ENCODE measurements at places on chromosomes 16 and 17.

DNA sequence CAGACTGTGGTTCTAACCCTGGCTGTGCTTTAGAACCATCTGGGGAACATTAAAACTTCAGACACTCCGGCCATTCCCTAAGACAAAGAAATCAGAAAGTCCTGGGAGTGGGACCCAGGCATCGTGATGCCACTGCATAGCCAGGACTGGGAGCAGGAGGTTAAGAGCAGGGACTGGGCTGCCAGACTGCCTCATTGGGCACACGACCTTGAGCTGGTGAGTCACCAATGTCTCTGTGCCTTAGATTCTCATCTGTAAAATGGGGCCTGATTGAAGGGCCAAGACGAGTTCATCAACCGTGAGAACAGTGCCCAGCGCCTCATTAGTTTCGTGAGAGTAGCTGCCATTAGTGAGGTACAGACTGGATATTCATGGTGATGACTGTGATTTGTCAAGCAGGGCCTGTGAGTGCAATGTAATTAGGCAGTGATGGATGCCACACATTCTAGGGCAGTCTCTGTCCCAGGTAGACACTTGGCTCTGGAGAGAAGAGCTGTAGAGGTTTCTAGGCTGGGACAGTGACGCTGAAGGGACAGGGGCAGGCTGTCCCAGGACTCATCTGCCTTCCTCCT is 196.8 kb downstream of the NTN1 start:
- DNase-seq = no peak

DNA sequence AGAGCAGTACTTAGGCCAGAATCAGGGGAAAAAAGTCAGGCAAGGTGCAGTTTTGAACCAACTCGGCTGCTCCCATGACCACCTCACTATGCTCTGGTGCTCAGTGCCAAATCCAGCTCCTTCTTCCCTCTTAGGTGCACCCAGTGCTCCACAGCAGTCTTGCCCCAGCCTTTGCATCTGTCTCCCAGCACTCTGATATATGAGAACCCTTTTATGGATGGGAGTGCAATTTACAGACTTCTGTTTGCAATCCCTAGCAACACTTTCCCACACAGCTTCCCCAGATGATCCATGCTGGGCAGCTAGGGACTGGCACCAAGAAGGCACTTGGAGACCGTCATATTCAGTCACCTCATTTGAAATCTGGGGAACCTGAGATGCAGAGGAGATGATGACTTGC is 267.9 kb upstream of the CCL2 start:
- no peak for DNase-seq

DNA sequence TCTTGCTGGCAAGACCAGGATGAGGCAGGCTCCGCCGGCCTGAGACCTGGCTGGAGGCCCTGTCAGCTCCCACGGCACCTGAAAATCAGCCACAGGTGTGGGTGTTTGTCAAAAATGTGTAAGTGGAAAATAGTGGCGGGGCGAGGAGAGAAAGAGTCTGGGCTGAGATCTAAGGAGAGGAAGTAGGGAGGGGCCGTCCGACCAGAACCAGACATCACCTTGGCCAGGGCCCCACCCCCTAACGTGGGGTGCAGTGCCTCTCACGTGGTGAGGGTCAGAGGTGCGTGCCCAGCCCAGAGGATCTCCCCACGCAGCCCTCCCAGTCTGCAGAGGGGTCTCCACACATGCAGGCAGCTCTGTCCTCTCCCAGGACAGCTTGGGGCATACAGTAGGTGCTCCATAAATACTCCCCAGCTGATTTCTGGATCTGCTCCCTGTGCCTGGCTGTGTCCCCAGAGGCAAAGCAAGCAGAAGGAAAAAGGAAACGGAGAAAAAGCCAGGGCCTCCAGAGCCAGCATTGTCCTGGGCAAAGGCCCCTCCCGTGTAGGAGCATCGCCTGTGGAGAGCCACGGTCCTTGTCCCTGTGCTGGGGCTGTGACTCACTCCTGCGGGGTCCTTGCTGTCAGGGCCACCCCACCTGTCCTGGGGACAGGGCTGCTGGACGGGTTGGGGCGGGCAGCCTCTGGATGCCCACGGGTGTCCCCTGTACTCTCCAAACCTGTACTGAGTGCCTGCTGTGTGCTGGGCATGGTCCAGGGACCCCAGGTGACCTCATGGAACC is 16.7 kb downstream of the ZFPM1 start:
- DNase-seq = no peak

- no peak for DNase-seq
These were observed 1.7 kb downstream of the TTC19 start for GRCh38 chr17:16001226-16001897.

DNA sequence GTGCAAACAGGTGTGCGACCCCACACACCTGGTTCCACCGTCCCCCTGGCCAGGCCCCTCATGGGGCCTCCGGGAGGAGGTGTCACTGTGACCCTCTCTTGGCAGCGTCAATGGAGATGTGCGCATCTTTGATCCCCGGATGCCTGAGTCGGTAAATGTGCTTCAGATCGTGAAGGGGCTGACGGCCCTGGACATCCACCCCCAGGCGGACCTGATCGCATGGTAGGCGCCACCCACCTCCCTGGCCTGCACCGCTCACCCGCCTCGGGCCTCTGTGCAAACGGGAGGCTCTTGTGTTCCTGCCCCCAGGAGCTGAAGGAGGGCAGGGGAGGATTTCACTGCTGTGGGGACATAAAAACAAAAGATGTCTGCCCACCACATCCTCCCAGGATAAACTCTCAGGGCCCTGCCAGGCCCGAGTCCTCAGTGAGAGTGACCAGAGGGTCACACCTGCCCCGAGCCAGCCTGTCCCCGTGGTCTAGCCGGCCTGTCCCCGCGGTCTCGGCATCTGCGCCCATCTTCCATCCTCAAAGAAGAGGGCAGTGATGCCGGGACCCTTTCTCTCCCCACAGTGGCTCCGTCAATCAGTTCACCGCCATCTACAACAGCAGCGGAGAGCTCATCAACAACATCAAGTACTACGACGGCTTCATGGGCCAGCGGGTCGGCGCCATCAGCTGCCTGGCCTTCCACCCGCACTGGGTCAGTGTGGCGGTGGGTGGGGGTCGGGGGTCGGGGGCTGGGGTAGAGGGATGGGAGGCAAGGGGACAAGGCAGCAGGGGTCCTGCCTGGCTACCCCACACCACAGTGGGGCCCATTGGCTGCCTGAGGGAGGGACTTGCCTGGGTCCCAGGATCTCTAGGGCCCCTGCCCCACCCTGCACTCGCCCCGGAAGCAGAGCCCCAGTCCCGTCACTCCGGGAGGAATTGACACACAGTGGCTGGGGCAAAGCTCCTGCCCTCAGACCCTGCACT is 29.0 kb upstream of the CHMP6 start:
- DNase-seq = no peak

DNA sequence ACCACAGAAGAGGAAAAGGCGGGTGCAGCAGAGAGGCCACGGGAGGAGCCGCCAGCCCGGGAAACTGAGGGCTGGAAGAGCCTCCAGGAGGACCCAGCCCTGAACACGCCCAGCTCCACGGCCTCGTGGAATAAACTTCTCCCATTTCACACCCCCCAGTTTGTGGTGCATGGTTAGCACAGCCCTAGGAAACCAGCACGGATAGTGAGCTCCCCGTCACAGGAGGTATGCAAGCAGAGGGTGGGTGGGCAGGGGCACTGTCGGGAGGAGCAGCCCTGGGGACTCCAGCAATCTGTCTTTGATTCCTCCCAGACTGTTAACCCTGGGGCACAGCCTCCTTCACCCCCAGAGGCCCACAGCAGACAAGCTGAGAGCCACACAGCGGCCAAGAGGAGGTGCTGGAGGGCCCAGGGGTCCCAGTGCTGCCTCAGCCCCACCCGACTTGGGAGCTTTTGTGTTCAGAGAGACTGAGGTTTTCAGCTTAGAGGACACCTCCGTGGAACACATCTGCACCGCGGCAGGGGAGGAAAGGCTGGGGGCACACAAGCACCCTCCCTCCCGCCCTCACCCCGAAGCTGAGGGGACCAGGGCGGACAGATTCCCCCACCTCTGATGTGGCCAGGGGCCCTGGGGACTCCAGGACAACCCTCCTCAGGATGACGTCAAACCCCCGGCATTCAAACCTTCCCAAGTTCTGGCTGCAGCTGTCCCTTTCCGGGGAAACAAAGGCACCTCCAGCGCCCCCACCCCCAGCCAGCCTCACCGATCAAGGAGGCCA is 1.7 kb upstream of the IL17C start:
- DNase-seq = no peak

GRCh38 chr16:49129935-49130334 is 151.7 kb downstream of the CBLN1 start:
- DNase-seq = no peak

- DNase-seq = no peak
These were observed 29.4 kb downstream of the AP2B1 start for GRCh38 chr17:35616536-35616935.

GRCh38 chr16:81473558-81473957 is 28.9 kb downstream of the CMIP start:
- DNase-seq = no peak

DNA sequence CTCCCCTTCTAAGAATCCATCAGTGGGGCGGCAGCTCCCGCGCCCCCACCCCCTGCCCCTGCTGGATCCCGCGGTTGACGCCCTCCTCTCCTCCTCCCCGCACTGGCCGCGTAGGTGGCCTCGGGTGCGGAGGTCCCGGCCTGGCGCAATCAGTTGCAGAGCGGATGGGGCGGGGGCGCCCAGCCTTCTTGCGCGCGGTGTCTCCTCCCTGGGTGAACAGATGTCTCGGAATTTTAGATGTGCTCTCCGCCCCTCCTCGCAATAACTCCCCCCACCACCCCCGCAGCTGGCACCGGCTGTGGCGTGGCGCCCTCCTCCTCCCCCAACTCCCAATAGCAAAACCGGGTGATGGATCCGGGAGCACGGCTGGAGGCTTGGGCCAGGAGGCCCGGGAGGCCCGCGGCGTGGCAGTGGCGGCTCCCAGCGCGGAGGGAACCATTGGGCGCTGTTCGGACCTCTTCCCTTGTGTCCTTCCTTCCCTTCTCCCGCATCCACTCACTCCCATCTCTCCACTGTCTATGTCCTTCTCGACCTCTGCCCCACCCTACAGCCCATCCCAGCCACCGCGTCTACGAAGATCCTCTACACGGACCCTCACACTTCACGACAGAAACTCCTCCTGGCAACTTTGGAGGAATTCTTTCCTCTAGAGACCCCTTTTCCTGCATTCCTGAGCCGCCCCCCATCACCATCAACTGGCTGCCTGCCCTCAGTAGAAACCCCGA is 11.0 kb downstream of the NEUROD2 start:
- DNase-seq = no peak

DNA sequence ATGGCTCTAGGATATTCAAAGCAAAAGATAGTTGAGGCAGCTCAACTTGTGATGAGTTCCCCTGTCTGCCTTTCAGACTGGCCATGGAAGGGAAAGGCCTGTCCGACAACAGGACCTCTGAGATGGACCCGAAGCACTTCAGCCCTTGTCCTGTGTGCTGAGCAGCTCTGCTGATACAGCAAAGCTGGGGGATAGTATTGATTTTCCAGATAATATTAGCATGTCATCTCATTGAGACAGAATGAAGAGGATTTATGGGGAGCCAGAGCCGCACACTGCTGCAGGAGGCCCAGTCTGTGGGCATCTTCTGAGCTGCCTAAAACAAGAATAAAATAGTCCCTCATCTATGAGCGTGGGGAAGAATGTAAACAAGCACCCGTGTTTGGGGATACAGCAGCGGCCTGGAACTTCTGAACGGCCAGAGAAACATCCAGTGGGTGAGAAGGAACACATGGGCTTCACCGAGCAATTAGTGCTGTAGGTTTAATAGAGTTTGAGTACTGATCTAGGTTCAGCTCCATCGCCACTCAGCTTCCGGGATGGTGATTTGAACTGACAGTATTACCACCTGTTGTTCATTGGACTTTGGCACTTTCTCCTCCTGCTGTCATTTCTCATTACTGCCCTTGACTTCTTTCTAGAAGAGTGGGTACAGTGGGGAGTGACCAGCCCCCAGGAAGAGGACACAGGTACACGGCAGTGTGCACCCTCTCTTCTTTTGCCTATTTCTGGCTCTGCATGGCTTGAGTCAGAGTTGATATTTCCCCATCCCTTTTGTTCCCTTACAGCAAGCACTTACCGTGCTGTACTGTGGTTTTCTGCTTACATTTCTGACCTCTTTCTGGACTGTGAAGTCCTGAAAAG is 96.5 kb upstream of the TBX2 start:
- no peak for DNase-seq

GRCh38 chr17:45149669-45150664 is 1.7 kb downstream of the HEXIM1 start:
- peak; percentile 18 for DNase-seq

DNA sequence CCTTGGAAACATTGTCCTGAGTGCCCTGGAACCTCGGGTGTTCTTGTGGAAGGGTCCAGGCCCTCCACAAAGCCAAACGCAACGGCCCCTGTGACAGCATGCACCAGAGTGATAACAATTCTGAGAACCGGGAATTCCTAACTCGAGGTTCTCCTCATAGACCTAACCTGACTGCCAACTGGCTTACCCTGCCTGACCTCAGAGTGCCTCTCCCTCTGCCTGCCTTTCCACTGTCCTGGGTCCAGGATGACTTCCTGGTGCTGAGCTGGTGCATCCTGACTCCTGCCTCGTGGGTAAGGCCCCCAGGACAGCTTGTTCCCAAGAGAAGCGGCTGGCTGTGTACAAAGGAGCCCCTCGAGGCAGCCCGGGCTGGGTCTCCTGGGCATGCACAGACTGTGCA is 51.8 kb downstream of the SRL start:
- no peak for DNase-seq

DNA sequence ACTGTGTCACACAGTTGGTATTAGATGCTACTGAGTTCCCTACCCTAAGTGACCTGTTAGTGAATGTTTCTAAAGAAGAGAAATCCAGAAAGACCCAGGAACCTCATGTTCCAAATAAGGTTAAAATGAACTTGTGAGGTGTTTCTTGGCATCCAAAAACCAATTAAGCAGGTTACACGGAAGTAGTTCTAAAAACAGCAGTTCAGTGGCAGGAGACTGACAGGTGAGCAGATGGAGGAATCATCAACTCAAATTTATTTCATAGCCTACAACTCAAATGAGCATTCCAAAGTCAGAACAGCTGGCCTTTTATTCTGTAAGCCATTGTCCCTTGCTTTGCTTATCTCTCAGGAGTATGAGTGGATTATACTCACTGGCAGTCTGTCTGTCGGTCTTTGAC is 188.3 kb downstream of the IRX3 start:
- no peak for DNase-seq

DNA sequence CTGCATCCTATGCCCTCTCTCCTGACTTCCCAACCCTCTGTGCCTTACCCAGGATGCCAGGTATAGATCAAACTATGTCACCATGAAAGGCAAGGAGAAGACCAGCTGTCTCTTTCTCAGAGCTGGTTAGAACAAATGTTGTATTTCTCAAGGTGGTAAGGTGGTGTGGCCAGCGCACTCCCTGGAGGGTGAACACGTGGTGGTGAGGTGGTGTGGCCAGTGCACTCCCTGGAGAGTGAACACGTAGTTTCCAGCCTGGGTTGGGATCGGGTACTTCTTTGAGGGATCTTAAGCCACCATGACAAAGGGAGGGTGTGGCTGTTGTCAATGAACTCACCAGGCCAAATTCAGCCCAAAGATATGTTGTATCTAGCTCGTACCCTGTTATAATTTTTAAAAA is 26.8 kb downstream of the KATNIP start:
- DNase-seq = no peak

- DNase-seq = no peak
These were observed 220.3 kb downstream of the PRKCA start for GRCh38 chr17:66522591-66523272.

- DNase-seq = no peak
These were observed 35.0 kb upstream of the ASIC2 start for GRCh38 chr17:33328129-33328528.

- DNase-seq = no peak
These were observed 14.2 kb downstream of the ERI2 start for GRCh38 chr16:20791923-20792612.

GRCh38 chr17:378068-378467 is 25.5 kb upstream of the RPH3AL start:
- DNase-seq = no peak

GRCh38 chr16:11611871-11612664 is 25.3 kb upstream of the LITAF start:
- DNase-seq = no peak
